IPS DF 6.9 (cell line): ENCODE measurements at places on chromosomes 1 and 21.

GRCh38 chr21:23017989-23018388 is 2019.8 kb downstream of the NCAM2 start:
- H3K4me1 ChIP-seq = no peaks in the 10 kb centered on the region
- no peaks in the 10 kb centered on the region for H3K36me3 ChIP-seq
- H3K27ac ChIP-seq = no peak overlapping the region
- no peak for DNase-seq
- H3K4me3 ChIP-seq = no peak overlapping the region

DNA sequence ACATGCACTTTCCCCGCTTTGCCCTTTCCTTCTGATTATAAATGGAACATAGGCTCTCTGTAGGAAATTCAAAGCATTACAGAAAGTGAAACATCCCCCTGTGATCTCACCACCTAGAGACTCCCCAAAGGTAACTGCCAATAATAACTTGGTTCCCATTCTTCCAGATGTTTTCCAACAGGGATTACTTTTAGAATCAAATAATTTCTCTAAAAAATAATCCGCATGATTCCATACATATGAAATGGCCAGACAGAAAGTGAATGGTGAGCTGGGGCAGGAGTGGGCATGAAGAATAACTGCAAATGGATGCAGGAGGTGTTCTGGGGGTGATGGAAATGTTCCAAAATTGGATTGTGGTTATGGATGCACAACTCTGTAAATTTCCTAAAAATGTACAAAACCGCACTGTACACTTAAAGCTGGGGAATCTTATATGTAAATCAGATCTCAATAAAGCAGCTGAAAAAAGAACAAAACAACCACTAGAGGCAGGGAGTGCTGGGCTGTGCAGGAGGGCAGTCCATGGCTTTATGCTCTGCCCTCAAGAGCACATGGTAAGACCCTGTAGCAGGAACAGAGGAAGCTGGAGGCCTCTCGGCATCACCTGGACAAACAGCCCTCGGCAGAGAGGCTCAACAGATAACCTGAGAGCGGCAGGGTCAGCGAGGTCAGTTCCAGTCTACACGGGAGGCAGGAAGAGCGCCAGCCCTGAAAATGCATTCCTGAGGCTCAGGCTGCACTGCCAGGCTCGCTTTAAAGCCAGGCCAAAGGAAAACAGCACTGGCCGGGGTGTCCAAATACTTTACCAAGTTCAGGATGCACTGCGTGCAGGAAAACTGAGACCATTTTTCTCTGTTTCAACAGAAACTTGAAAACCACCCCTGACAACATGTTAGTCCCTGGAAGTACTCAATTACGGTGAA is 39.7 kb downstream of the CAPZB start:
- H3K27me3 ChIP-seq = no peaks in the 10 kb centered on the region
- peaks cover 12% of the 10 kb centered on the region; the same call in 1 of the 2 replicates for H3K4me1 ChIP-seq
- DNase-seq = no peak

GRCh38 chr1:214658785-214659184 is 55.8 kb downstream of the CENPF start:
- H3K4me3 ChIP-seq = no peak overlapping the region
- no peak overlapping the region for H3K27ac ChIP-seq
- no peaks in the 10 kb centered on the region for H3K27me3 ChIP-seq
- DNase-seq = no peak
- H3K4me1 ChIP-seq = no peaks in the 10 kb centered on the region
- H3K36me3 ChIP-seq = peaks cover 38% of the 10 kb centered on the region; the same call in 1 of the 2 replicates

DNA sequence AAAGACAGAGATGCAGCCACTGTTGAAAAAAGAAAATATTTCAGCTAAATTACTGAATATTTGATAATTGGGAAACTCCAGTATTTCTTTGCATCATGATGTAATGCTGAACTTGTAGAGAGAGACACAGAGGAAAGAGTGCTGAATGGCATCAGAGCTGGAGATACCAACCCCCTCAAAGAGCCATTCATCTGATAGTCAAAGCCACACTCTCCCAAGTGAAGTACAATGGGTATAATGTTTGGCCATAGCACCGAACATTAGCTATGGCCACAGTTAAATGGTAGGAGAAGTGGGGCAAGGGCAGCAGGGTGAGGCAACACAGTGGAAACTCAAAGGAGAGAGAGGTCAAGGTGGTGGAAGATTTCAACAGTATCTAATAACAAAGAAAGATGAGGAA is 107.5 kb upstream of the TNFSF4 start:
- no peak overlapping the region for H3K27ac ChIP-seq
- H3K36me3 ChIP-seq = no peaks in the 10 kb centered on the region
- no peak overlapping the region for H3K4me3 ChIP-seq
- no peaks in the 10 kb centered on the region for H3K27me3 ChIP-seq

GRCh38 chr1:64701071-64701470 is 43.8 kb upstream of the RAVER2 start:
- peaks cover 2% of the 10 kb centered on the region; the same call in 1 of the 2 replicates for H3K4me1 ChIP-seq
- no peak overlapping the region for H3K4me3 ChIP-seq
- H3K36me3 ChIP-seq = no peaks in the 10 kb centered on the region
- no peak for DNase-seq
- H3K27ac ChIP-seq = no peak overlapping the region

- no peaks in the 10 kb centered on the region for H3K36me3 ChIP-seq
- no peaks in the 10 kb centered on the region; the same call in 1 of the 2 replicates for H3K4me1 ChIP-seq
- no peak overlapping the region for H3K27ac ChIP-seq
Measured at GRCh38 chr1:109573785-109574184, 25.4 kb downstream of the GNAI3 start.

DNA sequence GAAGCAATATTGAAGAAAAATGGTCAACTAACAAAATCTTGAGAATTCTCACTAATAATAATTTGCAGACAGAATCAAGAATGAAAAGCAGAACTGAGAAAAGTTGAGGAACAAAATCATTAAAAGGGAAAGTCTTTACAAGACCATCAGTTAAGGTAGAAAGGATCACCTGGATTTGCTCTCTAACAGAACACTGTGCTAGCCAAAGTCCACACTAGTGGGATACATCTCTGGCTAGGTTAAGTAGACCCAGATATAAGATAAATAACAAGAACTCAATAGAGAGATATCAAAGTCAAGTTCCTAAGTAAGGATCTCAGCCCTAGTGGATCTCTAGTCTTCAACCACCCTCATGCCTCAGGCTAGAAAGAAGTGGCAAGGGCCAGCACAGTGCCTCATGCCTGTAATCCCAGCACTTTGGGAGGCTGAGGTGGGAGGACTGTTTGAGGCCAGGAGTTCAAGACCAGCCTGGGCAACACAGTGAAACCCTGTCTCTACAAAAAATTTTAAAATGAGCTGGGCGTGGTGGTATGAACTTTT is 19.6 kb downstream of the IPP start:
- no peak for DNase-seq
- H3K27ac ChIP-seq = no peak overlapping the region
- H3K4me1 ChIP-seq = no peaks in the 10 kb centered on the region
- H3K27me3 ChIP-seq = no peaks in the 10 kb centered on the region
- no peak overlapping the region for H3K4me3 ChIP-seq

DNA sequence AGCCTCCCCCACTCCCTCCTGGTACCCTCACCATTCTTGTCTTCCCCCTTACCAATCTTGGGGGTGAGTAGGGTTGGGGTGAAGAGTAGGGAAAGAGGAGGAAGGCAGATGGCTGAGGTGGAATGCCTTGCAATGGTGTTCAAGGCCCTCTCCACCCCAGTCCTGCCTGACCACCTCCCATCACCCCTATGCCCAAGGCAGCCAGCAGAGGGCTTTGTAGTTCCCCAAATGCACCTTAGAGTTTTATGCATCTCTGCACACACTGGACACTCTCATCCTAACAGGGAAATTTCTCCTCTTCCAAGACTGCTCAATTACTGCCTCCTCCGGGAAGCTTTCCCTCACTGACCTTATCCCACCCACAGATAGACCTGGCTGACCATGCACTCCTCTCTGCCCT is 15.4 kb downstream of the KIF17 start:
- no peak overlapping the region for H3K4me3 ChIP-seq
- H3K27ac ChIP-seq = no peak overlapping the region
- H3K27me3 ChIP-seq = no peaks in the 10 kb centered on the region

- DNase-seq = no peak
- H3K4me3 ChIP-seq = no peak overlapping the region
- H3K4me1 ChIP-seq = peaks cover 2% of the 10 kb centered on the region; the same call in 1 of the 2 replicates
- no peaks in the 10 kb centered on the region for H3K36me3 ChIP-seq
- H3K27ac ChIP-seq = no peak overlapping the region
- H3K27me3 ChIP-seq = no peaks in the 10 kb centered on the region
Measured at GRCh38 chr1:61504852-61505390, 220.0 kb downstream of the TM2D1 start.

DNA sequence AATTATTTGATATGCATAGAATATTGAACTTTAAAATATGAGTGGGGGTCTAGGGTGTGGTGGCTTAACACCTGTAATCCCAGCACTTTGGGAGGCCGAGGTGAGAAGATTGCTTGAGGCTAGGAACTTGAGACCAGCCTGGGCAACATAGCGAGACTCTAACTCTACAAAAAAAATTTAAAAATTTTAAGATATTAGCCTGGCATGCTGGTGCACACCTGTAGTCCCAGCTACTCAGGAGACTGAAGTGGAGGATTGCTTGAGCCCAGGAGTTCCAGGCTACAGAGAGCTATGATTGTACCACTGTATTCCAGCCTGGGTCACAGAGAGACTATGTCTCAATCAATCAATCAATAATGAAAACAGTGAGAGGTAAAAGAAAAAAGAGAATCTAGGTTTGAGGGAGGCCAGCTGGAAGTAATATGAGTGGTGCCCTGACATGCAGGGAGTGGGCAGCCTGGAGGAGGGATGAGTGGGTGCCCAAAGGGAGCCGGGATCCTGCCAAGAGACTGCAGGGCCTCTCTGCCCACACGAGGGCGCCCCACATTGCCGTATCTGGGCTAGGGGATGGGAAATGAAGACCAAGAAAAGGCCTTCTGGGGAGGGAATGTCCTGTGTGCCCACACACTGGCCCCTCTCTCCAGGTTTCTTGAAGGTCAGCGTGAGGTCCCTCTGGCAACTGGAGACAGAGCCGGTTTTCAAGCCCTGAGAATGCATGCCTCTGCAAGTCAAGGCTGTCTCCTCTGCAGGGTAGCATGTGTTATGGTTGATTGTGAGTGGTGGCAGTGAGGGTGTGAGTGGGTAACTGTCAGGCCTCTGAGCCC is 93.9 kb upstream of the PPM1J start:
- H3K4me1 ChIP-seq = 0 out of 2 replicates have a peak, but pooled peaks cover 2% of the 10 kb centered on the region
- H3K27ac ChIP-seq = peak overlapping the region; percentile 23
- no peaks in the 10 kb centered on the region for H3K27me3 ChIP-seq
- H3K4me3 ChIP-seq = no peak overlapping the region

DNA sequence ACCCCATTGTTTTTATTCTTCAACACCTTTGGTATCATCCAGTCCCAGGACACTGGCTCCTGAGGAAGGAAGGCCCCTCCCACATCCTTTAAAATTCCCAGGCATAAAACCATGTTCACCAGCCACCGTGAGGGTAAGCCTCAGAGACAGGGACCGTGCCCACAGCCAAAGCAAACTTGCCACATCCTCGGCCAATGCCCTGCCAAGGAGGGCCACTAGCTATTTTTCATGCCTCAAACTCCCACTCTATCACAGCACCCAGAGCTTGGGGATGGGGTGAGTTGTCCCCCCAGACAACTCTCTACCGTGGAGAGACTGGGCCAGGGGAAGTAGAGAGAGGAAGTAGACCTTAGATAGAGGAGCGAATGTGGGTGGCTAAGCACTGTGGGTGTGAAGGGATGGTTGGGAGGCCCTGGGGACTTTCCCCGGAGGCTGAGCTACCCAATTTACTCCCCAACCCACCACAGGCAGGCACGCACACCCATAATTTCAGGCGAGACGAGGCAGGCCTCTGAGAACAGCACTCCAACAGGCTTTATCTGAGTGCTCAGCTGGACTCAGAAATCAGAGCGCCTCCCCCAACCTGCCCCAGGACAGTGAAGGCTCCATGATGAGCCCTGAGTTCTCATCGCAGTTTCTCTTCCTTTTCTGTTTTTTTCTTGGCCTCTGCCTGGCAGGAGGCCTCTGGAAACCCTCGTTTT is 15.9 kb upstream of the BTG2 start:
- H3K36me3 ChIP-seq = no peaks in the 10 kb centered on the region
- H3K4me1 ChIP-seq = peaks cover 31% of the 10 kb centered on the region
- no peak for DNase-seq
- no peak overlapping the region for H3K4me3 ChIP-seq
- peaks cover 9% of the 10 kb centered on the region; the same call in 1 of the 2 replicates for H3K27me3 ChIP-seq
- H3K27ac ChIP-seq = no peak overlapping the region

- no peak overlapping the region for H3K27ac ChIP-seq
- no peak for DNase-seq
- no peaks in the 10 kb centered on the region for H3K36me3 ChIP-seq
- 0 out of 2 replicates have a peak, but pooled peaks cover 1% of the 10 kb centered on the region for H3K4me1 ChIP-seq
- no peaks in the 10 kb centered on the region for H3K27me3 ChIP-seq
- H3K4me3 ChIP-seq = no peak overlapping the region
Measured at GRCh38 chr1:242556276-242556675, 31.8 kb upstream of the PLD5 start.

DNA sequence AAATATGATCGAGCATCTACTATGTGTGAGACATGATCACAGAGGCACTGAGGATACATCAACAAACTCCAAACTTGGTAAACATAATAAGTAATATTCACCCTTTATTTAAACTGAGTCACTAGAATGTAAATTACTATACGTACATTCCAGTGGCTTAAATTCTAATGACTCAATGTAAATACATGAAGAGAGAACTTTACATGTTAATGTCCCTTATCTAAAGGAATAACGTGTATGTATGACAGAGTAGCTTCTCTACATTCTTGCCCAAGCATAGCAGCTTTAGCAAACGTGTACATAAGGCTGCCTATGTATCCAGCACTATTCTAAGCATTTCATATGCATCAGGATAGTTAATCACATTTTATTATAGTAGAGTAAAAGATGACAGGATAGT is 111.8 kb upstream of the CYYR1 start:
- no peak overlapping the region for H3K27ac ChIP-seq
- H3K36me3 ChIP-seq = no peaks in the 10 kb centered on the region
- H3K4me1 ChIP-seq = no peaks in the 10 kb centered on the region
- no peaks in the 10 kb centered on the region for H3K27me3 ChIP-seq
- H3K4me3 ChIP-seq = no peak overlapping the region

DNA sequence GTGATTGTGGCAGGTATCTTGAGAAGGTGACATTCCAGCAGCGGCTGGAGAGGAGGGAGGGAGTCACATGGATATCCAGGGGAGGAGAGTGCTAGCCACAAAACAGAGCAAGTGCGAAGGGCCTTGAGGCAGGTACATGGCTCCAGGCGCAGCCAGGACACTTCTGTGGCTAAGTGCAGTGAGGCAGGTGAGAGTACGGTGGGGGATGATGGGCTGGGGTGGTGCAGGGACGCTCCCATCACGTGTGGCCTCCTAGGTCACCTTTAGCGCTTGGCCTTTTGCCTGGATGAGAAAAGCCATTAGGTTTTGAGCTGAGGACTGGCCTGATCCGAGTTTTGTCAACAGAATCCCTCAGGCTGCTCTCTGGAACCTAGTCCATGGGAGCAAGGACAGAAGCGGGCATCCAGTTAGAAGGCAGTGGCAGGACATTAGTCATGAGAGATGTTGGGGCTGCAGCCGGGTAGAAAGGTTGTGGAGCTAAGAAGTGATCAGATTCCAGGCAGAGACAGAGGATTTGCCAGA is 31.6 kb downstream of the SMYD2 start:
- no peak overlapping the region for H3K4me3 ChIP-seq
- H3K36me3 ChIP-seq = no peaks in the 10 kb centered on the region
- no peak for DNase-seq
- H3K27ac ChIP-seq = no peak overlapping the region
